ENCODE measurements at places on chromosomes 11 and 22.

DNA sequence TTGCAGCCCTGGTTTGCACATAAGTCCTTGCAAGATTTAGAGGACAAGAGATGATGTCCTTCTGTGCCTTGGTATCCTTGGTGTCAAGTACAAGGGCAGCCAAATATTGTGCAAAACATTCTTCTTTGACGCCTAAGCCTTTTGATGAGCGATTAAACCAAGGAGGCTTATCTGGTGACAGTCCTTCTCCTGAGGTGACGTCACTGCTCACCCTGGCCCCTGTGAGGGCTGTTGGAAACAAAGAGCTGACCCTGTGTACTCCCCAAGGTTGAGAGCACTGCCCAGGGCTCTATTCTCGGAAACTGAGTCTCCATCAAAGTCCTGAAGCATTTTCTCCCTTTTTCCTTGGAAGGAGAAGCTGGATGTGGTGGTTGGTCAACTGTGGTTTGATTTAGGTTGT lies 4.7 kb upstream of the GRAMD1B start:
- no peak for DNase-seq

- DNase-seq, result no peak
Measured at GRCh38 chr11:29022676-29023075, 914.5 kb downstream of the METTL15 start.

DNA sequence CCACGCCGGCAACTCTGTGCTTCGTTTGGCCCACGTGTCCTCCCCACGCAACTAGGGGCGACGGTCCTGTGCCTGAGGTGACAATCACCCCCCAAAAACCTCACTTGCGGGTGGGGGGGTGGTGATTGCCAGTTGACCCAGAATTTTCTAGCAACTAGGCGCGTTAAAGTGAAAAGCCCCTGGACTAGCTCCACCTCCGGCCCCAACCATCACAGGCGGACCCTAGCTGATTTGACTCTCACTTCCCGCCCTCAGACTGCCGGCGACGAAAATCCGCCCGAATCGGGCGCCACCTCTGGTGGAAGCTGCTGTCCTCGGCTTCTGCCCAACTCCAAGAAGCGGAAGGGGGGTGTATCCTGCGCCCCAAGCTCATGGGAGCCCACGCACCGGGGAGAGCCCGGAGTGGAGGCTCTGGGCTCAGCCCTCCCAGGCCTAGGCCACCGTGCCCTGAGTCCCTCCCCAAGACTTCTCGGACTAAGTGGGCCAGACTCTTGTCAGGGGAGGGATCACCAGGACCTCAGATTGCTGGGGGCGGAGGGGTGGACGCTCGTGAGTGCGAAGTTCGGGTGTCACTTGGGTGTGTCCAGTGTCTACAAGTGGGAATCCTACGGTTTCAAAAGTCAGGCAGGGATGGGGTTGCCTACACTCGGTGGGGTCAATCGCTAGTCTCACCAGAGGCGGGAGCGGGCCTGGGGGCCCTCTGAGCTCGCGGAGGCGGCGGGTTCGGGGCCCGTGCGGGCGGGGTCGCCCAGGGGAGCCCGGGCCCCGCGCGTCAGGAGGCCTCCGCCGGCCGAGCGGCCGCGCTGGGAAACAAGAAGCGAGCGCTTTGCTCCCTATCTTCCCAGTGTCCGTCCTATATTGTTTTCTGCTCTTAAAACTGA lies 12.3 kb downstream of the PAX6 start:
- no peak for DNase-seq

DNA sequence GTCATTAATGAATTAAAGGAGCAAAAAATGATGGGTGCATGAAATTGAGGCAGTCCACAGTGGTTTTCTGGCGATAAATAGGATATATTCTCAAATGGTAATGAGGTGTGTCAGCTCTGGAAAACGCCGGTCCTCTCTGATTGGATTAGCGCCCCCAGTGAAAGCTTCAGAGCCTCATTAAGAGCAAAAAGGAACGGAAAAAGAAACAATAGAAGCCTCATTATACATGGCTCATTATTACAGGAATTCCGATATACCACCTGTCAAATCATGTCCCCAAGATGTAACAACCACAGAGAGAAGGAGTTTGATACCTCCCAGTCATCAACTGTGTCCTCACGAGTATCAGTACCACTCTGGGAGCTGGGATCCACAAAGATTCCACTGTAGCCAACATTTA lies 175.7 kb upstream of the PITPNB start:
- no peak for DNase-seq

GRCh38 chr22:20567993-20568417 lies 60.6 kb downstream of the MED15 start:
- no peak for DNase-seq

GRCh38 chr11:109371444-109372176 lies 50.4 kb upstream of the C11orf87 start:
- no peak for DNase-seq

GRCh38 chr11:889687-890475 lies 20.7 kb downstream of the CHID1 start:
- DNase-seq, result no peak

GRCh38 chr11:95512177-95512576 lies 277.4 kb downstream of the FAM76B start:
- DNase-seq, result no peak

- DNase-seq, result peak; percentile 56
Measured at GRCh38 chr22:39348909-39349505, 784 bp upstream of the SYNGR1 start.

DNA sequence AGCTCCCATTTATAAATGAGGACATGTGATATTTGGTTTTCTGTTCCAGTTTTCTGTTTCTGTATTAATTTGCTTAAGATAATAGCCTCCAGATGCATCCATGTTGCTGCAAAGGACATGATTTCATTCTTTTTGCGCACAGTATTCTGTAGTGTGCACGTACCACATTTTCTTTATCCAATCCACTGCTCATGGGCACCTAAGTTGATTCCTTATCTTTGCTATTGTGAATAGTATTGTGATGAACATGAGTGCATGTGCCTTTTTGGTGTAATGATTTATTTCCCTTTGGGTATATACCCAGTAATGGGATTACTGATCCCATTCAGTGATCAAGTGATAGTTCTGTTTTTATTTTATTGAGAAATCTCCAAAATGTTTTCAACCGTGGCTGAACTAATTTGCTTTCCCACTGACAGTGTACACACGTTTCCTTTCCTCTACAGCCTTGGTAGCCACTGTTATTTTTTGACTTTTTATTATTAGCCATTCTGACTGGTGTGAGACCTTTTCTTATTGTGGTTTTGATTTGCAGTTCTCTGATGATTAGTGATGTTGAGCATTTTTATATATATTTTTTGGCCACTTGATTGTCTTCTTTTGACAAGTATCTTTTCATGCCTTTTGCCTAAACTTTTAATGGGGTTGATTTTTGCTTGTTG lies 226.0 kb upstream of the ANO3 start:
- DNase-seq, result no peak

Measured in suppressor macrophage treated with lipopolysaccharide for 1 hour (primary cell).